ENCODE measurements at places on chromosomes 5 and 9. TPM values are rescaled to one million over a fixed set of nuclear protein-coding genes. Genes with fewer than 3 reads are reported as not detected.
A peak's percentile ranks its signal among the peaks of the same experiment; 100 is the strongest.

DNA sequence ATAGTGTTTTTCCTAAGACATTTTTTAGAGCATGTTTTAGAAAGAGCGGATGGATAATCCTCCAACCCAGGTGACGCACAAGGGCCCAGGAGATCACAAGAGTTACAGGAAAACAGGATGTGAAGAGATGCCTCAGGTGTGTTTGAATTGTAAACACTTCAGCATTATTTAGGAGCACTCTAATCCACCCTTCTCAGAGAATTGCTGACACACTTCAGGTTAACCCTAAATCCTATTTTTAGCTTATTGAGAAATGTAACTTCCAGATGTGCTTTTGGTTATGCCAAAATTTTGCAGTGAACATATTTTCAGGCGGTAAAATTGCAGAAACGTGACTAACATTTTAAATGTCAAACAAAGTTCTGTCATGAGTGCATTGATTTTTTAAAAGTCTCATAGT, 755.4 kb upstream of the CTNND2 start:
- DNase-seq, result no peak

- no peak for DNase-seq
Observed at GRCh38 chr5:107320846-107321245, 349.9 kb downstream of the EFNA5 start.

Gene C5orf52
- not detected for total RNA-seq

- no peak for DNase-seq
Observed at GRCh38 chr9:124410321-124410913, 4.8 kb downstream of the PSMB7 start.

Gene BAAT
- total RNA-seq, result not detected

GRCh38 chr5:11547730-11548129, 356.5 kb downstream of the CTNND2 start:
- DNase-seq, result no peak

Gene SLC46A2
- total RNA-seq, result not detected

DNA sequence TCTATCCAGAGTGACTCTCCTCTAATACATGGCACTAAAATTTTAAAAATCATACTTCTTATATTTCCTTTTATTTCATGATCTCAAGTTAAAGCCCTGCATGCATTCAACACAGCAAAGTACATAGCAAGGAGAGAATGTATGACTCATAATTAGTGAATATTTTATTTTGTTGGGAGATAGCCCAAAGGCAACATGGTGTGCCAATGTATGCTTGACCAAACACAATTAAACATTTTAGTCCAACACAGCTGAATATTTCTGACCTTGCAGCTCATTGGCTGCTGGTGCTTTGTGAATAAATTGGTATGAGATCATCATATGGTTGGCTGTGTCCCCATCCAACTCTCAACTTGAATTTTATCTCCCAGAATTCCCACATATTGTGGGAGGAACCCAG, 103.5 kb downstream of the NPR3 start:
- DNase-seq, result no peak

- DNase-seq, result peak; percentile 69
Observed at GRCh38 chr9:1050125-1050895, at the start of gene DMRT2. Gene DMRT2 (plus strand): TSS chr9:1050357. CDS start chr9:1051614, 1,257 bp downstream.

DNA sequence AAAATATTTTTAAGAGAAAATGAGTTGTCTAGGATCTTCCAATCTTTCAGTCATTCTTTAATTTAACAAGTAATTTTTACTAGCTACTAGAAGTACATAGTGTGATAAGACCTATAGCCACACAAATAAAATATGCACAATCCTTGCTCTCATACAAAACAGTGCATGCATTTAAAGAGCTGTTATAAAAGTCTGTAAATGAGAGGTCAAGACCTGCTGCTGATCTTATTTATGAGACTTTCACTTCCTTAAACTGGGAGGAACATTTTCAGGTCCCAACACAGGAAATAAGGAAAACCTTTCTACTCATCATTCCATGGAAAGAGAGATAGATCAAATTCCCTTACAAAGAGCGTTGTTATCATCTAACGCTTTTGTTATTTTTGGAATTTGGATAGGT, 54.2 kb upstream of the PAM start:
- DNase-seq, result no peak

- peak; percentile 55 for DNase-seq
Observed at GRCh38 chr5:128084228-128085167, 932 bp downstream of the SLC12A2 start.

Gene PCDH1
- total RNA-seq, result not detected

Gene SHROOM1
- 2.5 TPM for total RNA-seq

DNA sequence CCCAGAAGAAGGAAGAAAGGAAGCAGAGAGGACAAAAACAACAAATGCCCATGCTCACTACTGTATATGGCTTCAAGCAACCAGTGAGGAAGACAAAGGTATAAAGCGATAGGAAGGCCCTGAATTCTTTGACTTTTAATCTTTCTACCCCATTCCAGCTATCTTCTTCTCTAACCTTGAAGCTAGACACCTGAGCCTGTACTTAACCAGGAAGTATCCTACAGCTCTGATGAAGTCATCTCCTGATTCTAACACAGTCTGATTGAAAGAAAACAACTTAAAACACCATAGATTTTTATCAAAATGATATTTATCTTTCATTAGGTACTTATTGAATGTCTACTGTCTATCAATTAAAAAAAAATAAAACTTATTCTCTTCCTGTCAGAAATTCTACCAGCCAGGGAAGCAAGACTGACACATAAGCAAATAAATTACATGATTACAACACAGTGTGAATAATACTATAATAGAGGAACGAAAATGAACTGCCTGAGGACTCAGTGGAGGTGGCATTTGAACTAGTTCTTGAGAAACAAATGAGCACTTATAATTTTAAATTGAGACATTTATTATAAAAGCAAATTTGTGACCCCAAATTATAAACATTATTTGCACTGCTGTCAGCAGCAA, 123.3 kb upstream of the ELL2 start:
- no peak for DNase-seq

- no peak for DNase-seq
Observed at GRCh38 chr5:179762781-179763176, 30.2 kb downstream of the MAML1 start.

DNA sequence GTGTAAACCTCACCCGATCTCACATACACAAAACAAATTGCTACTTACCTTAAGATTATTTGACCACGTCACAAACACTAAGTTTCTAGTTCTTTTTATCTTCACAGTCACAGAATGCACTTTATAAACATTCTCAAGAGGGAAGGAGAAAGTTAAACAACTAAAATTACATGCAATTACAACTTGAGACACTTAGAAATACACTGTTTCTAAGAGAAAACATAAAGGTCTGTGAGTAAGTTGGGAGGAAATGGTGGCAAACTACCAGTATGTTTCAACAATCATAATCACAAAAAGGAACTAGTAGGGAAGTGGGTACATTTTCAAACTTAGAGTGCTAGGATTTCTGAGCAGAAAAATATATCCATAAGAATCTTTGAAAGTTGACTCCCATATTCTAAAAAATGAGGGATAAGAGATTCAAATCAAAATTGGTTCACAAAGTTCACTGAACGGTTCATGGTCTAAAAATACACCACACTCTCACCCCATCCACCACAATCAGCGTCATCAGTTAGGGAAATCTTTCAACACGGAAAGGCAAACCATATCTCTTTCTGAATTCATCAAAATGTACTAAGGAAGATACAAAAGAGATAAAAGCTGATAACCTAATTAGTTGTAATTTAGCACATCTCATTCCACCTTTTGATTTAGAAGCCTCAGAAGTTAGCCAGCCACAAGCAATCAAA, 182.6 kb downstream of the BNC2 start:
- no peak for DNase-seq

DNA sequence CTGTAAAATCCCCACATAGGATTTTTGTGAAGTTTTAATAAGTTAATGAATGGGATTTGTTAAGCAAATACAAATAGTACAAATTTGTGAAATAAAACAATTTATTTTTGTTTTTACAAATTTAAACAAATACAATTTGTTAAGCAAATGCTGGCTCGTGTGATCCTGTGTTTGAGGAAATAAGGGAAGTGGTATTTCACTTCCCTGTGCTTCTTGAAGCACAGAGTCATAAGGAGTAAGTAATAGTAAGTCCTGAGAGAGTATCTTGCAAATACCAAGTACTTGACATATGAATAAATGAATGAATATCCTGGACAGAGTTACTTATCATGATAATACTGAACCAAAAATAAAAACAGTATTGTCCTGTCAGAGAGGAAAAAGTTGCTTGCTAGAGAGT, 9.1 kb downstream of the SMIM3 start:
- DNase-seq, result no peak

DNA sequence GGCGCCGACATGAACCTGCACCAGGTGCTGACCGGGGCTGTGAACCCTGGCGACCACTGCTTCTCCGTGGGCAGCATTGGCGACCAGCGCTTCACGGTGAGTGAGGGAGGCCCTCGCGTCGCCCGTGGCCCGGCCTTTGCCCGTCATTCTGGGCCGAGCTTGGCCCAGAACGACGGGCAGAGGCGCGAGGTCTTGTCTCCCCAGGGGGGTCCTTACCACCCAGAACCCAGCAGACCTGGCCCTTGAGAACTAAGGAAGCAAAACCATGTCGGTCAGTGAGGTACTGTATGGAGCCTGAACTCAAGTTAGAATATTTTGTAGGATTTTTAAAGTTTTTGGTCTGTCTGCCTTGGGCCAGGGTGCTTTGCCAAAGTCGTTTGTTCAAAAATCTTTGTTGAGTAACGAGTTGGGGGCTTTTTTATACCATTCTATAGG, 691 bp downstream of the DMXL1 start:
- no peak for DNase-seq

GRCh38 chr9:88998503-88998902, 7.2 kb downstream of the S1PR3 start:
- no peak for DNase-seq

DNA sequence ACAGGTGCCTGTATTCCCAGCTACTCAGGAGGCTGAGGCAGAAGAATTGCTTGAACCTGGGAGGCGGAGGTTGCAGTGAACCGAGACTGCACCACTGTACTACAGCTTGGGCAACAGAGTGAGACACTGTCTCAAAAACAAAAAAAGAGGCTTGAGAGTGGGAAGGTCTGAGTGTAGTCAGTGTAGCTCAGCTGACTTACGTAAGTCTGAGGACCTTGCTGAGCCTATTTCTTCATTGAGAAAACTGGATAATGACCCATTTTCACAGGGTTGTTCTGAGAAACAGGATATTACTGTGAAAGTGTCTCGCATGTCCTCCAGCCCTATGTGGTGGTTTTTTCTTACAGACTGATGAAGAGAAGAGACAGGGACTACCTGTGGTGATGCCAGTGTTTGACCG, 66.7 kb downstream of the WDR41 start:
- DNase-seq, result no peak

DNA sequence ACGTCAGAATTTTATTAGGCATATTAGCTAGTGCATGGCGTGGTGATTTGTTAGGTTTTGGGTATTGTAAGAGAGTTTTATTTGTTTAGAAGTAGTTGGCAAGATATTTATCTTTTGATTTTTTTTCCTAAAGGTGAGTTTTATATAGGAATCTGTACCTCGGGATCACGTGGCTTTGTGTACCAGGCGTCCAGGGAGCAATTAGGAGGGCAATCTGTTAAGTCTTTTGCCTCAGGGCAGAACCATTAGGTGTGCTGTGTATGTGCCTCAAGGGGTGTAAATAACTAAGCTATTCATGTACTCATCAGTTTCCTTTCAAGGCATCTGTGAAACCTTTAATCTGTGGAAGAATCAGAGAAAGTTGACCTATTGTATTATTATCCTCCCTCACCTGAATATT, 39.4 kb downstream of the ZSWIM6 start:
- DNase-seq, result no peak

DNA sequence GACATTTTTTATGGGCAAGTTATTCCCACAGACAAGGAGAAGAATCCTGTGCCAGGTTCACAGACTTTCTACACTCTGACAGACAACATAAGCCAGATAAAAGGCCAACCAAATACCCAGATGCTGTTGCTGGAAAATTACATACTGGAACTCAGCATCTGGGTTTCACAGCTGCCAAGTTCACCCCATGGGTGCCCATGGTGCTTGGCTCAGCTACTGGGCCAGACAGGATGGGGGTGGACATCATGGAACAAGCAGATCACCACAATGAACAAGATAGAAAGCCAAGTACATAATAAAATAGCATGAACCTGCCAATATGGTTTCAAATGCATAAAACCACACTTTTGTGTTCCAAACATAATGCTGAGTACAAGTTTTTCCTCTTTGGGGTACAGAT, 999.8 kb downstream of the NR2F1-AS1 start:
- no peak for DNase-seq

Gene CCDC69
- 64.2 TPM for total RNA-seq

Gene EQTN
- total RNA-seq, result not detected

Gene SSBP2
- total RNA-seq, result 30.3 TPM

GRCh38 chr5:124806373-124807077, 60.1 kb upstream of the ZNF608 start:
- DNase-seq, result no peak

Gene DND1
- 2.5 TPM for total RNA-seq

Gene DNM1
- 0.30 TPM for total RNA-seq

DNA sequence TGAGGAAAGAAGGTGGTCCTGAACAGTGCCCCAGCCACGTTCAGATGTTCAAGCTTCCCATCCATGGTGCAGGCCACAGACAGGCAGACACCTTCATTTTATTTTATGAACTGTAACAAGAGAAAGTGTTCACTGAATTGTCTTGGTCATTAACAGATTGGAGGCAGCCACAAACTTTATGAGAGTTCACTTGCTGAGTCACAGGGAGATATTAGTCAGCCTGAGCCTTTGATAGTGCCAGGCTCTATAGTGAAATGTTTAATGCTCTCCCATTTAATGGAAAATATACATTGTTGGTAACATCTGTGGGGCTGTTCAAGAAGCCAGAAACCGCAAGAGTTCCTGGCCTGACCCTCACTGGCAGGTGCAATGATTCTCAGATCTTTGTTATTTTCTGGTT, 237.0 kb downstream of the TENT4A start:
- no peak for DNase-seq

DNA sequence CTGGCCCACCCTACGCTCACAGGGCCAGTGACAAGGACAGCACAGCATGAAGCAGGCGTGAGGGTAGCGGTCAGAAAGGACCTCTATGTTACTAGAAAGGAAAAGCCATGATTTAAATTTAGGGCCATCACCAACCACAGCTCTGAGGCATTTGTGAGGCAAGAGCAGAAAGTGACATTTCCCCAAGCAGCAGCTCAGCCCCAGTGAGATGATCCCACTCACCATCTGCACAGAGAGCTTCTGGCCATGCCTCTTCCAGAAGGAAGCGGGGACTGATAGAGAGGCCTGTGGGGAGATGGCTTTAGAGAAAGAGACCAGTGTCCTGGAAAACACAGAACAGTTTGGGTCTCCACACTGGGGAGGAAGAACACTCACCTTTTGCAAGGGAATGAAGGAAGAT, 413.9 kb downstream of the SPOCK1 start:
- no peak for DNase-seq

All from activated CD4-positive, alpha-beta memory T cell treated with anti-CD3 and anti-CD28 coated beads, Interleukin-2, amount 10 ng/mL, durations not matched to agents 7 days and 5 days (primary cell).